ENCODE measurements at places on chromosomes 11 and 22. TPM values are rescaled to one million over a fixed set of nuclear protein-coding genes. Genes with fewer than 3 reads are reported as not detected.

GRCh38 chr11:78684377-78684776, 109.7 kb upstream of the NARS2 start:
- DNase-seq = no peak

DNA sequence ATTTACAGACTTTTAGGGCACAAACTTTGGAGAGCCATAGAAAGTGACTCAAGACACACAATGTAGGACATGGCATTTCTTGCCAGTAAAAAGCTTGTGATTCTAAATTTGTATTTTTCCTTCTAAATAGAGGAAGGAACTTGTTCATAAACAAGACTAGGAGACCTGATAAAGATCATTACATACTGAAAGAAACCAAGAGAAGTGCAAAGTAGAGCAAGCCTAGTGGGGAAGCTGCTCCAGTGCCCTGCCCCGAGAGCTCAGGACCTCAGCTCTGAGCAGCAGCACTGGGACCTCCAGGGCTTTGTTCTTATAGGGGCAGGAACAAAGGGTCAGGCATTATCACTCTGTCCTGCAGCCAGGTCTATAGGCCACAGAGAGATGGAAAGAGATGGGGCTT, 7.2 kb downstream of the IRAG1 start:
- no peak for DNase-seq

Gene TIGD3
- 0.66 TPM for polyA plus RNA-seq

Gene HEPN1
- not detected for polyA plus RNA-seq

Gene LRRC56
- 1.0 TPM for polyA plus RNA-seq

Measured in A549 (cell line).